CD4-positive, alpha-beta T cell treated with Interleukin-15 for 4 hours (primary cell): ENCODE measurements at places on chromosomes 2 and 18.

DNA sequence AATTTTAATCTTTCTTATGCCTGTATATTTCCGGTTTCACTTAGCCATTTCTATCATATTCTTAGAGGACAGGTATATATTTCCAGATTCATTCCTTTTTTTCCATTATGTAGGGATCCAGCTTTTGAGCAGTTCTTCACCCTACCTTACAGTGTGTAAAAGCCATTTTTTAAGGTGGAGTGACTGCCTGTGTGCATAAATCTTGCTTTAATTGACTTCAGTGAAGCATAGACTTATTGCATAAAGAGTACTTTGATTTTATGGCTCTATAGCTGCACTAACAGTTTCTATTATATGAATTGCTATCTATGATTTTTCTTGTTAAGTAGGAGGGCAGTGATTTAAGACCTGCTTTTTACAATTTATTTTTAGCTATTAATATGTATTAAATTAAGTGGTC, 132.6 kb downstream of the NYAP2 start:
- DNase-seq, result no peak

GRCh38 chr2:120477831-120478481, 132.0 kb downstream of the INHBB start:
- DNase-seq, result no peak

- DNase-seq, result no peak
These were observed 35.0 kb downstream of the TMEFF2 start for GRCh38 chr2:192159736-192160135.

GRCh38 chr2:196836440-196836839, 27.3 kb upstream of the C2orf66 start:
- DNase-seq, result no peak

GRCh38 chr2:225889452-225889851, 489.9 kb downstream of the NYAP2 start:
- DNase-seq, result peak; percentile 20

DNA sequence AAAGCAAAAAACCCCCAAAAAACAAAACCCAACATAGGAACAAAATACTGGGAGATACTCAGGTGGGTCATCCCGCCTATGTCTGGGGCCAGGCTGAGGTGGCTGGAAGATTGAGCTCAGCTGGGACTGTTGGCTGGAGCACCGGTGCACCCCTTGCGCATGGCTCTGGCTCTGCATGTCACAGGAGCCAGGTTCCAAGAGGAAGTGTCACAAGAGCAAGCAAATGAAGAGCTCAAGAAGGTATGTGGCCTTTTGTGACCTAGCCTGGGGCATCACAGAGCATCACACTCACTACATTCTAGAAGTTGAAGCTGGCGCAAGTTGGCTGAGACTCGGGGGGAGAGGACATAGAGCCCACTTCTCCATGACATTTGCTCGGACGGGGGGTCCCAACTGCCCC, 40.6 kb downstream of the PDCL3 start:
- no peak for DNase-seq

GRCh38 chr2:234412726-234413125, 84.2 kb downstream of the ARL4C start:
- DNase-seq, result no peak
